ENCODE measurements at places on chromosomes 16 and 17. TPM values are rescaled to one million over a fixed set of nuclear protein-coding genes. Genes with fewer than 3 reads are reported as not detected.
A peak's percentile ranks its signal among the peaks of the same experiment; 100 is the strongest.

EVPLL gene
- total RNA-seq: 0.73 TPM

DNA sequence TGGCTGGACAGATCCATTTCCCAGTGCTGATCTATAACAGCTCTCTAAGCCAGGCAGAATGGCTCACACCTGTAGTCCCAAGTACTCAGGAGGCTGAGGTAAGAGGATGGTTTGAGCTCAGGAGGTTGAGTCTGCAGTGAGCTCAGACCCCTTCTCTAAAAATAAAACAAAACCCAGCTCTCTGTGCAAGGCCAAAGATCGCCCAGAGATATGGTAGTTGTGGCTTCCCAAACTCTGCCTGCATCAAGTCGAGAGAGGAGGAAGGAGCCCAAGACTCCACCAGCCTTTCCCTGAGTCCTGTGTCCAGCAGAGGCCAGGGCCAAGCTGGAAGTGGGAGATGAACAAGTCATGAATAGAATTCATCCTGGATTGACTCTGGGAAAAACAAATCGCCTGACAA, 88.8 kb downstream of the TMEM132E start:
- no peak for DNase-seq

- DNase-seq: no peak
Measured at GRCh38 chr17:67469208-67469980, 92.3 kb downstream of the PITPNC1 start.

DNA sequence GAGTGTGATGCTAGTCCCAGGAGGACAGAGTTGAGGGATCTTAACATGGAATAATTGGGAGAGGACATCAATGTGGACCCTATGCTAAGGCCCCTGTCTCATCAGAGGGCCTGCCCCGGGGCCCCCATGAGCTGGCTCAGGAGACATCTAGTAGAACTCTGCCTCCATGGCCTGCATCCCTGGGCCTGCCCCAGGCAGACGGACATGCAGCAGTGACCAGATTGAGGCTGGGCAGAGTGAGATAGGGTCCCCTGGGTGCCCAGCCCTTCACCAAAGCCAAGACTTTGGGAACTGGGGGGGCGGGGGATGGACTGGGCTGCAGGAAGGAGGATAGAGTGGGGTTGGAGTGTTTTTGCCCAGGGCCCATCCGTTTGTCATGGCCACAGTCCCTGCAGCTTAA, 115.2 kb downstream of the CCDC182 start:
- no peak for DNase-seq

GRCh38 chr16:30927789-30928378, 4.5 kb downstream of the FBXL19 start:
- peak; percentile 80 for DNase-seq

MRC2 gene
- 28.4 TPM for total RNA-seq

DNA sequence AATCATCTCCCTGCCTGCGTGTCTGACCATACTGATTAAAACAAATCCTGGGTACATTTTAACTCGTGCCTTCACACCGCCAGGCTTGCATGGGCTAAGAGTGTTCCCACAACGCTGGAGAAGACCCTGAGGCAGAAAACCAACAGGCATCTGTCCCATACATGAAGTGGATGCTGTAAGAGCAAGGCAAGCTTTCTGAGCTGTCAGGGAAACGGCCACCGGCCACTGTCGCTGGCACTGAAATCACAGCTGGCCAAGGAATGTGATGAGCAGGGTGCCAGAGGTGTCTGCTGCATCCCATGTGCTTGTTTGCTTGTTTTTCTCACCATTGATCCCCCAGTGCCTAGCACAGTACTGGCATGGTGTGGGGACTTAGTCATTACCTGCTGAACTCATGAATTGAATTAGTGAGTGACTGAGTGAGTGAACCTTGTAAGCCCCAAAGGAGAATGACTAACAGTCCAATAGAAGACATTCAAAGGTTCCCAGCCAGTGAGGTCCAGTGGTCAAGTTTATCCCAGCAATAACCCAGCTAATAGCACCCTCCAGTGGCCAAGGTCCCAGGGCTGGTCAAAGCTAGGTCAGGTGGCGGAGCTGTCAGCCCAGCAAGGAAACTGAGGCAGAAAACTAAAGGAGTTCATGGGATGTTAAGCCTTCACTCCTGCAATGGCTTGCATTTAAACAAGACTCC, 92.7 kb upstream of the CDH5 start:
- peak; percentile 13 for DNase-seq

DNA sequence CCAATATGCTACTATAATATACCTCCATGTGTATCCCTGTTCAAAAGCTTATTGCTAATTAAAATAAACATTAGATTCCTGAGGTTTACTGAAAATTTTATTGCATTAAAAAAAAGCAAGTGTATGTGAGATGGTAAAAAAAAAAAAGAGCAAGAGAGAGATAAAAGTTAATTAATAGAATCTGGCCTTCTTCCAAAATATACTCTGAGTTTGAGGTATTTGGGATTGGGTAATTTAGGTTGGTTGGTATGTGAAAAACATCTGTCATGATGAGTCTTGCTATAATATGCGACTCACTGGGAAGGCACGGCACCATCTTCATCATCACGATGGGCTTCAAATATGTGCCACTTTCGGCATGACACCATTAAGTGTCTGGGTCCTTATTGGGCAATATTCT, 711.1 kb upstream of the SOX9 start:
- DNase-seq: no peak

GRCh38 chr17:60392845-60393702, 1.1 kb upstream of the USP32 start:
- no peak for DNase-seq

DNA sequence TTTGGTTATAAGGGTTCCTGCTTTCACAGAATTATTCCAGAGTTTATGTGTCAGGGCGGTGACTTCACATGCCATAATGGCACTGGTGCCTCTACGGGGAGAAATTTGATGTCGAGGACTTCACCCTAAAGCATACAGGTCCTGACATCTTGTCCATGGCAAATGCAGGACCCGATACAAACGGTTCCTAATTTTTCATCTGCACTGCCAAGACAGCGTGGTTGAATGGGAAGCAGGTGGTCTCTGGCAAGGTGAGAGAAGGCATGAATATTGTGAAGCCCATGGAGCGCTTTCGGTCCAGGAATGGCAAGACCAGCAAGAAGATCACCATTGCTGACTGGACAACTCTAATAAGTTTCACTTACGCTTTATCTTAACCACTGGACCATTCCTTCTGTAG, 39.6 kb upstream of the CDRT4 start:
- DNase-seq: no peak

- no peak for DNase-seq
Measured at GRCh38 chr16:84294531-84295142, at the start of gene WFDC1. WFDC1 (plus strand) TSS chr16:84294878; CDS start chr16:84294972, 94 bp downstream.

MT1G gene
- total RNA-seq: 48.3 TPM

CBX2 gene
- 2.0 TPM for total RNA-seq

KRTAP2-1 gene
- total RNA-seq: not detected

DNA sequence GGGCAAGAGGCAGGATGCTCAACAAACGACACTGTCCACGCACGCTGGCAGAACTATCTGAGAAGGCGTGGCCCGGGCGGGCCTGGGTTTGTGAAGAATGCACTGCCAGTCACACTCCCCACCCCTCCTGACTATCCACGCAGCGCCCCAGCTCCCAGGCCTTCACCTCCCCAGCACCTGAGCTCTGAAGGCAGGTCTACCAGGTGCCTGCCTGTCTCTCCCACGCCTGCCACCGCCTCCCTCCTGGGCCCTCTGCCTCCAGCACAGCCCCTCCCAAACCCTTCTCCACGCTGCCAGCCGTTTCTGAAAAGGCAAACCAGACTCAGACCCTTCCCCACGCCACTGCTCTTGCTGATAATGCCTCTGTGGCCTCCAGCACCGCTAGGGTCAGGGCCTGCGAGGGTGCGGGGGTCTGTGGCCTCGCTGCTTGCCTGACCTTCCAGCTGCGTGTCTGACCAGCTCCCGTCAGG, 11.6 kb downstream of the MYBBP1A start:
- DNase-seq: no peak

DNA sequence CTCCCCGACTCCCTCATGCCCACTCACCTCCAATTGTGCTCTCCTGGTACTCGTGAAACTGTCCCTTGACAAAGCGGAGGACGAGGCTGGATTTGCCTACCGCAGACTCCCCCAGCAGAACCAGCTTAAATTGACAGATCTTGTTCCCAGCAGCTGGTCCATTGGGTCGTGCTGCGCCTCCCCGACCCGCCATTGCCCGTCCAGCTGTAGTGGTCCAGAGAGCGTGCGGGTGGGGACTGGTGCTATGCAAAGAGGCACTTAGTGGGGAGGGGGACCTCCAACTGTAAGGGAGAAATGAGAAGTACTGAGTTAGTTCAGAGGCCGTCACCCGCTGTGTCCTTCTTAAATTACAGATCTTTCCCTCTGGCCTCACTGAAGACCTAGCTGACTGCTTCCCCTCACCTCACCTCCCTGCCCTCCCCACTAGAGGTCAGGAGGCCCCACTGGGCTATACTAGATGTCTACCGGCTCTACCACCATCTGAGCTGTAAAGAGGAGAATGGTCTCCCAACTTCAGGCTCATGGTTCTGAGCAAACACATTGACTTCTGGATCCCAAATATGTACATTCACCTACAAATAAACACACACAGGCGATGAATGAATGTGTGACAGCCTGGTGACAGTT, 7.8 kb downstream of the HSPB9 start:
- no peak for DNase-seq

- DNase-seq: no peak
Measured at GRCh38 chr16:85582229-85582991, 30.7 kb upstream of the GSE1 start.

- DNase-seq: no peak
Measured at GRCh38 chr17:47208744-47209488, at the start of gene MYL4. MYL4 (plus strand) TSS chr17:47209348; CDS start chr17:47209423, 75 bp downstream.

Data from breast epithelium (tissue), 4 donors.